ENCODE measurements at places on chromosomes 7 and 10.

DNA sequence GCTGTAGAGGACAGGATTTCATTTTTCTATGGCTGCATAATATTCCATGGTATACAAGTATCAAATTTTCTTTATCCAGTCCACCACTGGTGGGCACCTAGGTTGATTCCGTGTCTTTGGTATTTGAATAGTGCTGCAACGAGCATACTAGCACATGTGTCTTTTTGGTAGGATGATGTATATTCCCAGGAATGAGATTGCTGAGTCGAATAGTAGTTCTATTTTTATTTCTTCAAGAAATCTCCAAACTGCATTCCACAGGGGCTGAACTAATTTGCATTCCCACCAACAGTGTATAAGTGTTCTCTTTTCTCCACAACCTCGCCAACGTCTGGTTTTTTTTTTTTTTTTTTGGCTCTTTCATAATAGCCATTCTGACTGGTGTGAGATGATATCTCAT is 550.0 kb downstream of the REEP3 start:
- no peak for DNase-seq

GRCh38 chr7:102424787-102425218 is 8.6 kb upstream of the ORAI2 start:
- no peak for DNase-seq

DNA sequence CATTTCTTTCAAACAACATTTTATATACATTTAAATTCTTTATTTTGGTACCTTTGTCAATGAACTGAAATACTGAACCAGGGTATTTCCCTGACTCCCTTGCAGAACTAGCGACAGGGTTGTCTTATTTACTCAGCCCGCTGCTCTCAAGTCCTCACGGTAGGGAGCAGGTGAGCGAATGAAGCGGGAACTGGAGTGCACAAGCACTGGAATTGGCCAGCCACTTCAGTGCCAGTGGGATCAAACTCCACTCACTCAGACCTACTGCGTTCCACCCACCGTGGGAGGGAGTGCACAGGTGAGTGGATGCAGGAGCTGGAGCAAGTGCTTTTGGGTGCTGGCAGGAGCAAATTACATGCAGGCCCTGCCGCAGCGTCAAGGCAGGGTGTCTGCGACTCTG is 28.1 kb upstream of the NEUROD6 start:
- DNase-seq = no peak

GRCh38 chr10:24958721-24959381 is 6.4 kb upstream of the PRTFDC1 start:
- no peak for DNase-seq

DNA sequence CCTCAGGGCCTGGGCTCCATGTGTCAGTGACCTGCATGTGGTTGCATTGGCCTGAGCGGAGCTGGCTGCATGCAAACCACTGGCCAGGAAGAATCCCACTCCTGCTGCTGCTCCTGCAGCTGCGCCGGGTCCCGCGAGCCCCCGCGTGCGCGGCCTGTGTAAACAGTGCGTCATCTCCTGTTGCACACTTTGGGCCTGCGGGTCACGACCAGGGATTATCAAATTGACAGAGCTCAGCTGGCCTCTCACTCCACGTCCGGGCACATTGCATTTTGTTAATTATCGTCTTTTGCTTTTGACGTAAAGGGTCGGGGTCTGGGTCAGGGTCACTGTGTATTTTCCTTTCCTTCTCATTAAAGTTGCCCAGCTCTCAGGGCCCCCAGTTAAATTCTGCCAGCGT is 132.6 kb downstream of the RGS10 start:
- no peak for DNase-seq

Measured in activated CD4-positive, alpha-beta T cell treated with anti-CD3 and anti-CD28 coated beads for 4 hours (primary cell).